Activated T-cell treated with anti-CD3 and anti-CD28 coated beads, Interleukin-2, amount 50 U/mL, for 72 hours (primary cell): ENCODE measurements at places on chromosomes 6 and 20. TPM values are rescaled to one million over a fixed set of nuclear protein-coding genes. Genes with fewer than 3 reads are reported as not detected.

GRCh38 chr6:136087986-136088385 lies 162.1 kb downstream of the MTFR2 start:
- DNase-seq: no peak

GRCh38 chr6:79296211-79296610 lies 61.7 kb upstream of the HMGN3 start:
- no peak for DNase-seq

DNA sequence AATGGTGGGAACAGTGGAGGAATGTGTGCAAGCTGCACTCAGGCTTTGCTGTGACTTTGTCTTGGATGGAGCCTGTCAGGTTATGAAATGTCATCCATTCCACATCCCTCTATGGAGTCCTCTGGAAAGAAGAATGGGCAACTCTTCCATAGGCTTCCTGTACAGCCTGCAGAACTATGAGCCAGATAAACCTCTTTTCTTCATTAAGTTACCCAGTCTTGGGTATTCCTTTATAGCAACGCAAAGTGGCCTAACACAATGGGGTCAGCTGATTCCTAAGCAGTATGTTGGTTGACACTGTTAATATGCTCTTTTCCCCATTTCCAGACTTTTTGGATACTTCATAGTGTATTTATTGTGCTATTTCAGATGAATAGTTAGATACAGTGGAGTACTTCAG lies 75.8 kb upstream of the IYD start:
- no peak for DNase-seq

DNA sequence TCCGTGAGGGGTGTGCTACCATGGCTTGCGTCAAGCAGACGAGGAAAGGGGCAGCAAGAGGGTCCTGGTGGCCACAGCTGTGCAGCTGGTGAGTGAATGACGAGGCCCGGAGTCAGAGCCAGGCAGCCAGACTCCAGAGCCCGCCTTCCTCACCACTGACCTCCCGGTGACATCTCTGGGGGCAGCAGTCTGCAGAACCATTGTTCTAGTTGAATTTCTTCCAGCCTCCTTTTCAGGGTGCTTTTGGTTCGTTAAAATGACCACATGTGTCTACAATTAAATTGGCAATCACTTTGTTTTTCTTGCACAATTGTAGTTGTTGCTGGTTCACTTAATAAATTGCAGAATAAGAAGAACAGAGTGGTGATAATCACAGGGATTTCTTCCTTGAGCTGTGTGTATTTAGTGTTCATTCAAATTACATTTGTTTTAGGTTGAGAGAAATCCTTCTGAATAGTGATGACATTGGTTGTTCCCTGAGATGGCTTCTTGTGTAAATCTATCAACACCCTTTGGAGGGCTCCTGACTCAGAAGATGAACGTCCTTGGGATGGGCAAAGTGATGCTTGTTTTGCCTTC lies 96.4 kb downstream of the TULP4 start:
- DNase-seq: no peak

DNA sequence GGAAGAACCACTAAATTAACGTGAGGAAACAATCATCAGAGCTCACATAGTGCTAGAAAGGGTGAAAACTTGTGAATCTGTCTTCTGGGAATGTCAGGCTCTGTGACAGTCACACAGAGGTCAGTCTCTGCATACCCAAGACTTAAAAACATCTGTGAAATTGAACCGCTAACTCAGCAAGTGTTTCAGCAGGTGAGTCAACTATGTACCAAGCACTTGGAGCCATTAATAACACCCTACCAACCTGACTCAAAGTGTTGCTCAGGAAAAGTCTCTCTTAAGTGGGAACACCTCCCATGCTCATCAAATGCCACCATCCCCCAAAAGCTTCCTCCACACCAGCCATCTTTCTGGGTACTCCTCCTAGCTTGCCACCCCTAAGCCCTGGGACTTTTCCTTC lies 92.3 kb upstream of the CARMIL1 start:
- no peak for DNase-seq

GRCh38 chr6:170243386-170243785 lies 47.5 kb downstream of the DLL1 start:
- no peak for DNase-seq

- DNase-seq: no peak
Measured at GRCh38 chr6:52331793-52332457, 30.0 kb upstream of the PAQR8 start.

- DNase-seq: no peak
Measured at GRCh38 chr20:24633026-24633425, 163.6 kb downstream of the SYNDIG1 start.

GRCh38 chr6:30887901-30888815 lies 3.8 kb downstream of the DDR1 start:
- DNase-seq: no peak

GRCh38 chr20:37890108-37890507 lies 12.8 kb upstream of the VSTM2L start:
- no peak for DNase-seq

STX16 gene
- total RNA-seq: 153 TPM

RSPH3 gene
- 6.1 TPM for total RNA-seq

SLC4A11 gene
- total RNA-seq: 1.9 TPM

DLK2 gene
- total RNA-seq: 1.6 TPM
